ENCODE measurements at places on chromosomes 6 and 20. TPM values are rescaled to one million over a fixed set of nuclear protein-coding genes. Genes with fewer than 3 reads are reported as not detected.

- no peak for DNase-seq
Observed at GRCh38 chr20:23254034-23254433, 96.6 kb upstream of the NXT1 start.

GRCh38 chr6:1817033-1817761 lies 207.5 kb downstream of the FOXC1 start:
- no peak for DNase-seq

Gene CTAGE9
- total RNA-seq = not detected

GRCh38 chr20:59808729-59809381 lies 124.6 kb downstream of the SYCP2 start:
- DNase-seq = no peak

GRCh38 chr6:168029459-168030217 lies 32.2 kb downstream of the KIF25 start:
- peak; percentile 50 for DNase-seq

Data from bronchial epithelial cell (primary cell).